NB4 (cell line): ENCODE measurements at places on chromosomes 3 and 15.

DNA sequence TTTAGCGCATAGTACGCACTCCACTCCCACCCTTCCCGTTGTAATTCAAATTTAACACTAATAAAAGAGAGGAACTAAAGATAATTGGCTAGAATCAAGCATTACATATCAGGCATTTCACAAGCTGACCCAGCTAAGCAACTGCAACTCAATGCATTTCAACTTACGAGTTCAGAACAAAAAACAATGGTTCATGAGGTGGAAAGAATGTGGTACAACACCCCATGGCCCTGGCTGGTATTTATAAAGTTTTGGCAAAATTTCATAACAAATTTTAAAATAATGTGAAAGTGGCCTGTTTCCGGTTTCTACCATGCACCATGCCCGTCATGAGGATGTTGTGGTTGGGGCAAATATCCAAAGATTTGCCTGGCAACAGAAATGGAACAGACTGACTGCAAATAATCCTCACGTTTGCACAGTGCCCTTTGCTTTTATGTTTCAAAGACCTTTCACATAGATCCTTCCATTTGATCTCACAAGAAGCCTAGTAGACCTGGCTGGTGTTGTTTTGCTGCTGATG is 455.3 kb upstream of the NR2F2 start:
- DNase-seq: no peak

GRCh38 chr15:91255670-91256192 is 155.7 kb downstream of the SV2B start:
- DNase-seq: peak; percentile 71

- DNase-seq: no peak
These were observed 385.0 kb upstream of the C2CD4B start for GRCh38 chr15:62550106-62550505.

- DNase-seq: no peak
These were observed 27.8 kb upstream of the SPTBN5 start for GRCh38 chr15:41921639-41922038.

- DNase-seq: no peak
These were observed 74.9 kb upstream of the MFGE8 start for GRCh38 chr15:88987934-88988671.

DNA sequence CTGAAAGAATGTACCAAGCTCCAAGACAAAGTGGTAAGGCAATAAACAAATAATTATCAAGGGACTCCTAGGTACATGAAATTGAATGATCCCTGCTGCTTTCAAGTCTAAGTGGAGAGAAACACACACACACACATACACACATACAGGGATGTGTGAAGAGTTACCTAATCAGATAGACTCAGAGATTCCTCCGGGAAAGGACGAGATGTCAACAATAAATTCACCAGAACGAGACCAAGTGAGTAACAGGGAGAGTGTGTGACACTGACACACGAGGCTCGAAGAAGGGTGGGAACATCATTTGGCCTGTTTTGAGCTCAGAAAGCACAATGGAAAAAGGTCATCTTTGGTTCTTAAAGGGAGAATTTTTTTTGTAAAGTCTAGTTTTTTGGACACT is 13.4 kb downstream of the LRIG1 start:
- DNase-seq: no peak

DNA sequence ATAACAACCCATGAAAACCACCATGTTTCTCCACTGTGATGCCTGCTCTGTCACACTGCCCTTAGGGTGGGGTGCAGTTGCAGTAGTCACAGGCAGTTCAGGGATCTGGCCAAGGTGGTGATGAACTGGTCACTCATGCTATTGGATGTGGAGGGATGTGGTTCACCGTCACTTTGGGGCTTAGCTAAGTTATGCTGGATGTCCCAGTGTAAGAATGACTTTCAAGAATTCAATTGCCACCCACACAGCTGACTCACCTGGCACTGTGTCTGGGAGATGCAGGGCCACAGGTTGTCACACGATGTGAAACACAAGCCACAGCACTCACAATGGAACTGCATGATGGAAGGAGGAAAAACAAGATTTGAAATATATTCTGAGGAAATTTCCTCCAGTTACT is 146.1 kb upstream of the CTNNB1 start:
- no peak for DNase-seq

DNA sequence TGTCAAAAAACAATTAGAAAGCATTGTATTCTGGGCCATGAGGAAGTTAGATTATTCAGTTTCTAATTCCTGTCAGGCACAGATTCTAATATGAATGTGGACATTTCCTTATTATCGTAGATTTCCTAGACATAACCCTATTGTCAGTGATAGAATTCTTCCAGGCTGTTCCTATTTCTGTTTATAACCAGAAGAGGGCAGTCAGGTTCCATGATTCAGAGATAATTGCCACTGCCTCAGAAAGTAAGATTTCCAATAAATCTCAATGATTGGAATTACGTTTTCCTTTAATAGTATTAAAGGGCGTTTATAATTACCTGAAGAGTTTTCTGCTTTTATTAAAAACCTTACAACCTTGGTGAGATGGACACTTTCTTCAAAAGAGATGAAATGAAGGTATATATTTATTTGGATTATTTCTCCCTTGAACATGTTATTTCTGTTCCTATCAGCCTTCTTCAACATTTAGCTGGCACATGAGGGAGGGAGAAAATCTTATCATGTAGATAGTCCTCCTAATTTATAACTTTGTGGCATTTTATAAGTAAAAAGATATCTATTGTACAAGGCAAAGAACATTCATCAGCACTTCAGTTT is 439.2 kb downstream of the MCTP2 start:
- DNase-seq: peak; percentile 57
